ENCODE measurements at places on chromosomes 6 and 20. TPM values are rescaled to one million over a fixed set of nuclear protein-coding genes. Genes with fewer than 3 reads are reported as not detected.

- DNase-seq = no peak
These were observed 5.9 kb upstream of the TUBB2A start for GRCh38 chr6:3163248-3163594.

DNA sequence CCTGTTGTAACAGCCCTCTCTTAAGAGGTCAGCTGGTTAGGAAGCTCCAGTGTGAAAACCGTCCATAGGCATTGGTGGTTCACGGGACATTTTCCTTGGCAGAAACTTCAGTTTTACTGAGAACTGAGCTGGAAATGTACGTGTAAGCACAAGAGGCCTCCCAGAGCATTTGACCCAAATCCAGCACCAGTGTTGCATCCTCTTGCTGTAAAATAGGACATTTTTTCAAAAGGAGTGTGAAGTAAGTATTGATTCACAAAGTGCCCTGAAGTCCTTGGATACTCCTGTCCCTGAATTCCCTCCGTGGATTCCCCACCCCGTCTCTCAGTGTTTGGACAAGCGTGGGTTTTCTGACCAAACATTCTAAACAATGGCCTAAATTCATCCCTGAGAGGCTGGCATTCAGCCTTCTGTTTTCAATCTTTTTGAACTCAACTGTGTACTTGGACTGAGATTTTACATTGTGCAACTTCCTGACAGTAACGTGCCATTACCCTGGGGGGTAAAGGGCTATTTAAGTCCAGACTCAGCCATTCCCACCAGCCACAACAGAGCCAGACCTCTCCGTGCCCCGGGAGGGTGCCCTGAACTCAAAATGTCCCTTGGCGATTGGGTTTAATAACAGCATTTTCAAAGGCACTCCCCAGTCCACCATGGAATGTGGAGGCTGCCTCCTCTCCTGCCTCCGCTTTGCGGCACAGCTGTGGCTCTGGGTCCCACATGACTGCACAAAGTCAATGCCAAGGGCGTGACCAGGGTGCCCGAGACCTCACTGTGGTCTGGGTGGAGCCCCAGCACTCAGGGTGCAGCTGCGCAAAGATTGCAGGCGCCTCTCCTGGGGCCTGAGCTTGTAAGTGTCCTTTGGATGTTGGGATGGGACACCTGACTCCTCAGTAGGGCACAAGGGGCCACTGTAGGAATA is 92.7 kb upstream of the AFDN start:
- no peak for DNase-seq

DNA sequence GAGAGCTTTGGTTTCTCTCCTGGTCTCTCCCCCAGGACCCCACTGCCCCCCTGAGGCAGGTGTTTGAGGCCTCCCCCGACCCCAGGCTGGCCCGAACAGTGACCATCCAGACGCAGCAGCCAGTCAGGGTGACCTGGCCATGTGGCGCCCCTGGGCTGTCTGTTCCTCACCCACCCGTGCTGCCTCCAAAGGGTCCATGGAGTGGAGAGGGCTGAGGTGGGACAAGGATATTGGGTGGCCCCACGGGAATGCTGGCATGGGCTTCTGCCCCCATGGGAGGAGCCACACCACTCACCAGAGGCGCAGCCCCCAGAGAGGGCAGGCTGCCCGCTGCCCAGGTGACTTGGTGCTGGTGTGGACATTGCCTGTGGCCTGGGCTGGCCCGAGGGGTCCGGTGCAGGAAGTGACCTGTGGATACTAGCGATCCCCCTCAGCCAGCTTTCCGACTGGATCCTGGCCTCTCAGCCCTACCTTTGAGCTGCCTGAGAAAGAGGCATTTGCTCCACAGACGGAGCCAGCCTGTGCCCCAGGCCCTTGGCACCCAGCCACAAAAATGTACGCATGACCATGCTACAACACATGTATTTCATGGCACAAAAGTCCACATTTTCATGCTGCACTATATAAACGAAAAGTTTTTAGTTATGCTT is 50.8 kb downstream of the BCAS4 start:
- DNase-seq = no peak

The HTR1E gene
- 0.09 TPM for polyA plus RNA-seq

DNA sequence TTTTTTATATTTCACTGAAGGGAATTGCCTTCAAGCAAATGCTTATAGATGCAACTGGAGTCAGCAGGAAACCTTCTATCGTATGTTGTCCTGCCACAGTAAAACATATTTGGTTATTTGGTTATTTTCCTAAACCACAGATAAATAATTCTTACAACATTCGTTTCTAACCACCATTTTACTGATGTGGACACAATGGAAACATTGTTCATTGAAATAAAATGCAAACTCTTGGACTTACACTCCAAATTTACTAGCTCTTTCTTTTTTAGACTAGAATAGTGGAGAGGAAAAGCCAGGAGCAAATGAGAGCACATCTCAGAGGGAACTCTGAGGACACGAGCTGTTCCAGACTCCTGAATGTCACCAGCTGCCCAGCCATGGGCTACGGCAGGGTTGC is 114.8 kb downstream of the RPS12 start:
- no peak for DNase-seq

DNA sequence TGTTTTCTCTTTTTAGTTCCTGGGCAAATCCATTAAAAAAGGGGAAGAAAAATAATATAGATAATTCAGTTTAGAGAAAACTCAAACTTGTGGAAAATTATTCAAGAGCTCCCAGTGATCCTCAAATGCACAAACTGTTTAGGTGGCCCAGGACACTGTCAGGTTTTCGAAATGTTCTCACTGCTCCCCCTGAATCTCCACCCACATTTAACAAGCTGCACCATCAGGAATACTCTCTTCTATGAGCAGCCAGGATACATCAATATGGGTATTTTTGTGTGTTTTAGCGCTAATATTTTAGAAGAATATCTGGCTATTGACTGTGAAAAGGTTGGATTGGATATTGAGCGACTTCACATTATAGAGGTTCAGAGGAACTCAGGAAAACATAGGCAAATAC is 43.9 kb downstream of the OR2B2 start:
- DNase-seq = no peak

All from H1 (cell line).